Spleen (tissue), 13 donors: ENCODE measurements at places on chromosomes 7 and 10.
A peak's percentile ranks its signal among the peaks of the same experiment; 100 is the strongest.

- no peak for DNase-seq
These were observed 15.0 kb downstream of the SKIDA1 start for GRCh38 chr10:21510241-21511094.

DNA sequence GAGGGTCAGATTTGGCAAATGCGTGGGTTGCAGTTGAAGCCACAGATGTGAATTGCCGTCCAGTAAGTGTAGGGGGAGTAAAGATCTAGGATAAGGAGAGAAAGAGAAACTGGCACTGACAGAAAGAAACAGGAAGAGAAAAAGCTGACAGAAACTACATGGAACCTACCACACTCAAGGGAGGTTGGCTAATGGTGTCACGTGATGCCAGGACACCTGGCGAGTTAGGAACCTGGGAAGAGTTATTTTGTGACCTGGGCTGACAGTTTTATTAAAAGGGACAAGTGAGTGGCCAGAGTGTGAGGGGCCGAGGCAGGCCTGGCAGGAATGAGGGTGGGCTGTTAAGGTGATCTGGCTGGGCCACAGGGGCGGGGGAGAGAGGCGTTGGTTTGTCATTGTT, 188.7 kb downstream of the ADARB2 start:
- DNase-seq = no peak

- DNase-seq = no peak
These were observed 325.5 kb downstream of the SFMBT2 start for GRCh38 chr10:7085147-7085912.

- no peak for DNase-seq
These were observed 6.5 kb downstream of the CPVL start for GRCh38 chr7:29139796-29140195.

- peak; percentile 93 for DNase-seq
These were observed 14.4 kb upstream of the AHCYL2 start for GRCh38 chr7:129210256-129210988.

- DNase-seq = no peak
These were observed 1269.8 kb downstream of the XPNPEP1 start for GRCh38 chr10:108653531-108653930.
